WTC11 (cell line): ENCODE measurements at places on chromosomes 3 and 15. TPM values are rescaled to one million over a fixed set of nuclear protein-coding genes. Genes with fewer than 3 reads are reported as not detected.

Gene GOLGA8J
- total RNA-seq: 0.11 to 0.33 TPM in 2 of 3 replicates, not detected in the other

Gene FOXB1
- 10.8 to 15.0 TPM (median 13.7 TPM) in 3 replicates for total RNA-seq

- no peaks in the 10 kb centered on the region for H3K27me3 ChIP-seq
- H3K36me3 ChIP-seq: peaks cover 10% of the 10 kb centered on the region
- H3K27ac ChIP-seq: no peak overlapping the region
- H3K4me1 ChIP-seq: peaks cover 8% of the 10 kb centered on the region; the same call in 1 of the 2 replicates
- DNase-seq: no peak
Measured at GRCh38 chr15:83928878-83929418, 275.0 kb downstream of the ADAMTSL3 start.

GRCh38 chr3:48436855-48437254 is 3.1 kb downstream of the CCDC51 start:
- no peaks in the 10 kb centered on the region for H3K27me3 ChIP-seq
- H3K36me3 ChIP-seq: peaks cover 39% of the 10 kb centered on the region
- no peak overlapping the region for H3K4me3 ChIP-seq
- peaks cover 29% of the 10 kb centered on the region for H3K4me1 ChIP-seq
- no peak for DNase-seq
- no peak overlapping the region for H3K27ac ChIP-seq

DNA sequence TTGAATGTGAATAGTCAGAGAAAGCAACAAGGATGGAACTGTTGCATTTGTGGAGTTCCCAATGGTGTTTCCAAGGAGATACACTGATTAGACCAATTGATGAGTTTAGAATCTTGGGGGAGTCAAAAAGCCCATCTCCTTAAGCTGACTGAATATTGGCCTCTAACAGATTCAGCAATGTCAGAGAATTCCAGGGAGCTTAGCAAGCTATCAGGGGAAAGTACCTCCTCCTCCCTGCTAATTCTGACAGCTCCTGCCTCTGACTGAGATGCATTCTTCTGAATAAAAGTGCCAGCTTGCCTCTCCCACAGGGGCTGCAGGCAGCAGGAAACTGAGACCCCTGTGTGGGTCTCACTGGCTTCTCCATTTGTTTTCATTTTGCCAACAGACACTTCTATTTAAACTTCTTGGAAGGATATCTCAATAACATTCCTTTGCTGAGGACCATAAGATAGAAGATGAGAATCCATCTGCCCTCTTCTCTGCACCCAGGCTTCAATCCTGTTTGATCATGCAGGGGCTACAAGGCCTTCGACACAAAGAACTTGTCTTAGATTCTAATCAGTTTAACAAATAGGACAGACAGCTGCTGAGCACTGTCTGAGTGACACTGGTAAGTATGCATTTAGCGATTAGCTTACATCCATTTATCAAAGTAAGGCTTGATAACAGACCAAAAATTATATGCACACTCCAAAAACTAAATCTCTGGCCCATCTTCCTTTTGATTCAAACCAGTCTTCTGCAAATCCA is 1080.8 kb downstream of the TUSC7 start:
- no peaks in the 10 kb centered on the region for H3K36me3 ChIP-seq
- H3K4me3 ChIP-seq: no peak overlapping the region
- peak overlapping the region; percentile 80 for H3K27ac ChIP-seq

DNA sequence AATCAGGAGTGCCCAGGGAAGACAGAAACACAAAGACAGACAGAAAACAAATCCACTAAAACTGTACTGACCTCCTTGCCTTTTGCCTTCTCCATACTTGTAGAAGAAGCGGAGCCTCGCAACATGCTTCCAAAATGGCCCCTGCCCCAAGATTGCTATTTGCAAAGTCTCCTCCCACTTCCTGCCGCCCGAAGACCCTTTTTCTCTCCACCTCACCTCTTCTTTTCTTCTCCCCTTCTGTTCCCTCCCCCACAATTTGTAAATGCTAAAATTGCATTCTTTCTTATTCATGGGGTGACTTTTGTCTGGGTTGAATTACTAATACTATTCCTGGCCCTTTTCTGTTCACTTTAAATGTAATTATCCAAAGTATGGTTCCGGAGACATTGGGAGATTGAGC is at the start of gene DPPA4:
TSS of gene DPPA4 (minus strand) at position 154 of the 400 bp plus-strand sequence. CDS start at position 125, 29 bp downstream.
- peaks cover 3% of the 10 kb centered on the region; the same call in 1 of the 2 replicates for H3K27me3 ChIP-seq
- H3K27ac ChIP-seq: peak within 1 kb of the TSS; percentile 100
- H3K4me3 ChIP-seq: peak within 1 kb of the TSS; percentile 89
- peaks cover 60% of the 10 kb centered on the region for H3K36me3 ChIP-seq

DNA sequence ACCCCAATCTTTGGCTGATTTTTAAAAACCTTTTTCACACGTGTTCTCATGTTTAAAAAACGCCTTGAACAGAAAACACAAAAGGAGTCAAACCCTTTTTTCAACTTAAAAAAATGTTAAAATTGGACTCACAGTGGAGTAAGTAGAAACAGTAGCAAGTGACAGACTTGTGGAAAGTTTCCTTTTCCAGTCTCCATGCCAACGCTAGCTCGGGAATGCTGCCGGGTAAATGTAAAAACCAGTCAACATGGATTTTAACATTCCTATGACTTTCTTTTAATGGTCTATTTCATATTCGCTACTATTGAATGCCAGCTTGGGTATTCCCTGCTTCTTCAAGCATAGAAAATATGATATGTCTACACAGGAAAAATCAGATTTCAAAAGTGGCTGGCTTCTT is 1.6 kb upstream of the PROK2 start:
- peaks cover 31% of the 10 kb centered on the region for H3K4me1 ChIP-seq
- no peak for DNase-seq
- H3K27me3 ChIP-seq: peaks cover 65% of the 10 kb centered on the region

GRCh38 chr3:19888428-19889152 is 45.4 kb downstream of the EFHB start:
- no peaks in the 10 kb centered on the region for H3K27me3 ChIP-seq
- no peak for DNase-seq
- H3K4me3 ChIP-seq: no peak overlapping the region
- peaks cover 17% of the 10 kb centered on the region for H3K4me1 ChIP-seq

DNA sequence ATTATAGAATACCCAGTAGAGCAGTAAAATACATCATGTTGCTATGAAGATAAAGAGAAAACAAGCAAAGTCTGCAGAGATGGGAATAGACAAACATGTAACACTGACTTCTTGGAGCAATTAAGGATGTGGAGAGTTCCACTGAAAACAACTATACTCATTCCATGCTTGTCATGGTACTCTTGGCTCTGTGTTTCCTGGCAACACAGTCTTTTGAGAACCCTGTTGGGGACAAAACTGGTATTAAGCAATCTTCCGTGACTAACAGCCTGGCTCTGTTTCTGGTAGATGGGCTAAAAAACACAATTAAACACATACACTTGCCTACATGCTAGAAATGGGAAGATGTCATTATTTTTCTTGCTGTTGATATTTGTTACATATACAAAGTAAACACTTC is 1212.3 kb upstream of the GBE1 start:
- H3K36me3 ChIP-seq: no peaks in the 10 kb centered on the region; the same call in 1 of the 2 replicates
- H3K27me3 ChIP-seq: no peaks in the 10 kb centered on the region
- H3K27ac ChIP-seq: no peak overlapping the region
- H3K4me1 ChIP-seq: peaks cover 13% of the 10 kb centered on the region
- no peak overlapping the region for H3K4me3 ChIP-seq

DNA sequence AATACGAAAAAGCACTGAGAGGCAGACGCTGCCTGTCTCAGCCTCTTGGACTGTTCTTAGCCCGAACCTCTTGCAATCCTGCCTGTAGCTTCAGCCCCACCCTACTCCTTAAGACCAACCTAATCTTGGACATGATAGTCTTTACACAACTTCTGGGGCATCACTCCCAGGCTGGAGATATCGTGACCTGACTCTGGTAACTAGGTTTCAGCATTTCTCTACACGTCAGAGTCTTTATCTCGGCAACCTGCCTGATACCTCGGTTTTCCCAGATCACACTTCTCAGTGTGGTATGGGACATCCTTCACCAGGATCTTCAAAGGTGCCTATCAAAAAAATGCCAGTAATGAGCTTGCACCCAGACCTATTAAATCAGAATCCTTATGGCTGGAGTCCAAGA is 590.2 kb upstream of the KCNMB2 start:
- H3K4me1 ChIP-seq: peaks cover 12% of the 10 kb centered on the region
- H3K27ac ChIP-seq: no peak overlapping the region
- no peaks in the 10 kb centered on the region for H3K36me3 ChIP-seq
- H3K27me3 ChIP-seq: no peaks in the 10 kb centered on the region

DNA sequence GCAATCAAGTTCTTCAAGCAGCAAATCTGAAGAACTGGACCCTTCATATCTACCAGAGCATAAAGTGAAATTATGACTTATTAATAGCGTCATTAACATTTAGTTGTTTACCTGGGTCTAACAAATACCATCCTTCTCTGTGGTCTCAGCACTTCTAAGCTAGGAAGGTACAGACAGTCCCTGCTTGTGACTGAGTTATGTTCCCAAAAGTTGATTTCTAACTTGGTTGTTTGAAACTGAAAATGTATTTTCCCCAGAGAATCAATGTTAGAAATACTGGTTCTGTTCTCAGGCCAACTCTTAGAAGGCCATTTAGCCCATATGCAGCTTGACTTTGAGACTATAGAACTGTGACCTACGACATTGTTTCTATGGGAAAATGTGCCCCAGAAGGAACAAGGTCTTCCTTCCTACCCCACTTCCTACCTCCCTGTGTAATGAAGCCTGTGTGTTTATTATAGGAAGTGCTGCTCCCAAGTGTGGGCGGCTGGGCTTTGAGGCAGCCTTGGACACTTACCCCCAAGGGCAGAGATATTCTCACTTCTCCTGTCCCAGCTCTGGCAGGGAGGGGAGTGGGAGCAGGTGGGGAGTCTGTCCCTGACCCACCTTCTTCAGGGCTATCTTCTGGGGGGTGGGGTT is 12.2 kb upstream of the MAPK6 start:
- no peaks in the 10 kb centered on the region for H3K27me3 ChIP-seq
- H3K4me3 ChIP-seq: no peak overlapping the region
- H3K36me3 ChIP-seq: no peaks in the 10 kb centered on the region

DNA sequence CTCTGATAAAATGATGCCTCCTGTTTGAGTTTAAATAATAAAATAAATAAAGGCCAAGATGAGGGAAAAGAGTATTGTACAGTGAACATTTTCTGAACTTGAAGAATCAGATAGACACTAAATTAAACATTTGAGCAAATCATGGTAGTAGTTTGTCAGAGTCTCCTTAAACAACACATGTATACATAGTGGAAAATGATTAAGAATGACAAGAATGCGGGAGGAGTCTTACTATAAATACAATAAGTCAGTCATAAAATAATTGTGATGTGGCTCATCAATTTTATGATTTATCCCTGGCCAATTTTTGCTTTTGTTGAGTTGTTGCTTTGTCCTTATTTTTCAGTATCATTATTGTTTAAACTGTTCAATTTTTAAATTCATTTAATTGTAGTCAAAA is 158.0 kb upstream of the TMC3 start:
- no peak overlapping the region for H3K4me3 ChIP-seq
- no peaks in the 10 kb centered on the region for H3K27me3 ChIP-seq

DNA sequence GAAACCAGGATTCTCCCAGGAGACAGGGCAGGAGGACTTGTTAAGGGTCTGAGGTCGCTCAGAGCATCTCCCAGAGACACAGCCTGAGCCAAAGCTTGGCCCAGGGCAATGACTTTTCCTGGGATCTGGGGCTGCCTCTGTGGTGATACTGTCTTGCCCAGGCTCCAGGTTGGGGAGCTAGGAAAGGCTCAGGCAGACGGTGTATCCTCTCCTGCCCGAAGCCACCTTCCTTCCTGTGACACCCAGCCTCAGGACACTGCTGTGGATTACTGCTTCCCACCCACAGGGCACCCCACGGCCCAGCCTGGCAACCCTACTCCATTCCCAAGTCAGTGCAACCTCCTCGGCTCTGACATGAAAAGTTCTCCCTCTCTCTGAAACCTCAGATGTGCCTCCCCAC is 31.9 kb downstream of the SCN5A start:
- no peak overlapping the region for H3K4me3 ChIP-seq
- DNase-seq: no peak
- H3K27ac ChIP-seq: no peak overlapping the region
- H3K4me1 ChIP-seq: peaks cover 10% of the 10 kb centered on the region; the same call in 1 of the 2 replicates
- H3K36me3 ChIP-seq: no peaks in the 10 kb centered on the region; the same call in 1 of the 2 replicates

- no peak overlapping the region for H3K27ac ChIP-seq
- no peaks in the 10 kb centered on the region for H3K27me3 ChIP-seq
- no peak overlapping the region for H3K4me3 ChIP-seq
- H3K36me3 ChIP-seq: 0 out of 2 replicates have a peak, but pooled peaks cover under 1% of the 10 kb centered on the region
Measured at GRCh38 chr3:10289787-10290355, 2.9 kb downstream of the GHRL start.

DNA sequence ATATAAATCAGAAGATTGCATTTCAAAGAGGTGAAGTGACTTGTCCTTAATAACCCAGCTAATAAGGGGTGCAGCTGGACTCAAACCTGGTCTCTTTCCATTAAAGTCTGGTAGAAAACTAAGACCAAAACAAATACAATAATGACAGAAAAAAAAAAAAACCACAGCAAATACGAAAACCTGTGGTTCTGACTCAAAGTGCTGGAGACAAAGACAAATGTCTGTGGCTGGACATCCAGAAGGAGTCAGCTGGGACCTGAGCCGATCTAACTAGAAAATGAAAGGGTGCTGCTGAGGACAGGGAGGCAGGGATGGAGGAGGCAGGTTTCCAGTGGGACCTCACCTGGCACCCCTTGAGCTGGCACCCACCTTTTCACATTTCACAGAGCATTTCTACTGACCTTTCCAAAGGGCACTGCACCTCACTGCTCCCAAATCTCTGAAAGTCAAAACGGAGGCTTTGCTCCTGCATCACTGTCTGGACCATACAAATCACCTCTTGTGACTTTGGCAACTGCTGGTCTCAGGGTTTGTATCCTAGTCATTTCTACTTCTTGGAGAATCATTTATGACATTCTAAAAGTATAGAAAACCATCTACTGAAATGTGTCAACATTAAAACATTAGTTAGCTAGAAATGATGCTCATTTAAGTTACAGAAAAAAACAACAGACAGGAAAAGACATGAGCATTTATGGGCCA is 61.7 kb downstream of the CCNL1 start:
- DNase-seq: no peak
- no peak overlapping the region for H3K4me3 ChIP-seq
- no peak overlapping the region for H3K27ac ChIP-seq
- no peaks in the 10 kb centered on the region for H3K27me3 ChIP-seq

GRCh38 chr3:73385568-73385967 is 239.2 kb downstream of the PDZRN3 start:
- no peak overlapping the region for H3K27ac ChIP-seq
- H3K27me3 ChIP-seq: no peaks in the 10 kb centered on the region
- H3K4me1 ChIP-seq: no peaks in the 10 kb centered on the region
- H3K4me3 ChIP-seq: no peak overlapping the region

GRCh38 chr3:51799879-51800749 is 21.1 kb upstream of the IQCF6 start:
- peaks cover 70% of the 10 kb centered on the region for H3K4me1 ChIP-seq
- no peak overlapping the region for H3K4me3 ChIP-seq
- H3K27me3 ChIP-seq: no peaks in the 10 kb centered on the region
